AML-193 (cell line): ENCODE measurements at places on chromosomes 12 and 14.

DNA sequence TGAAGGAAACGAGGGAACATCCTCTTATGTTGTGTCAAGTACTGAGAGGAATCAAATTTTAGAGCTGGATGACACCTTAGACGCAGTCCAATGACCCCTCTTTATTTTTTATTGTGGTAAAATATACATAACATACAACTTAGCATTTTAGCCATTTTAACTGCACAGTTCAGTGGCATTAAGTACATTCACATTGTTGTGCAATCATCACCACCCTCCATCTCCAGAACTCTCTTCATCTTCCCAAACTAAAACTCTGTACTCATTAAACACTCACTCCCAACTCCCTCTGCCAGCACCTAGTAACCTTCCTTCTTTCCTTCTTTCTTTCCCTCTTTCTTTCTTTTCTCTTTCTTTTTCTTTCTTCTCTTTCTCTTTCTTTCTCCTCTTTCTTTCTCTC lies 97.2 kb upstream of the SLC24A4 start:
- no peak for DNase-seq

DNA sequence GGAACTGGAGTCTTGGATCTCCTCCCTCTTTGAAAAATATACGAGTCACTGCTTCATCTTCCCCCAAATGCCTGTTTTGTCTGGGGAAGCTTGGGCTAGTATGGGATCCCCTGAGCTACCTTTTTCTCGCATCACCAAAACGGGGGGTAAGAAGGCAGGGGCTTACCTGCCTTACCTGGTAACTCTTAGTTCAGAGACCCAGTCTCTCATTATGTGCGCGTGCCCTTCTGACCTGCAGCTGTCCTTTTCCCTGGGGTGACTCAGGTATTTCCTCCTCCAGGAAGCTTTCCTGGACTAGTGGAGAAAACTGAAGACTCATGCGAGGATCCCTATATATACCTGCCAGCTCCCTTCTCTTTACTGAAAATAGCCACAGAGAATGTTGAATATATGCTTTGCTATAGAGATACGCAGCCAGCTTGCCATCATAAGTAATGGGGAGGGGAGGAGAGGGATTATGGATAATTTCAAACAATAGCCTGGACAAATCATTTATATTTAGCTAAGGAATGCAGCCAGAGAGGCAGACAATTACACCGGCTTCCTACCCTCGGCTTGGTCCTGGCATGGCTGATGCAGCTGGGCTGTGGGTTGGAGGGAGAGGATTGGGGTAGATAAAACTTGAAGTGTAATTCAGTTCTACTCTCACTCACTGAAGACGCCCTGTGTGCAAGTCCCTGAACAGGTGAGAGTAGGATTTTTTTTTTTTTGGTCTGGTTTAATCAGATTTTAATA lies 1.1 kb downstream of the TSPAN9 start:
- DNase-seq: no peak

- no peak for DNase-seq
Measured at GRCh38 chr14:47246367-47246766, 429.0 kb downstream of the MDGA2 start.

GRCh38 chr14:51304438-51304837 lies 64.4 kb downstream of the TMX1 start:
- DNase-seq: no peak

- no peak for DNase-seq
Measured at GRCh38 chr12:80627782-80628181, 79.7 kb upstream of the MYF6 start.

DNA sequence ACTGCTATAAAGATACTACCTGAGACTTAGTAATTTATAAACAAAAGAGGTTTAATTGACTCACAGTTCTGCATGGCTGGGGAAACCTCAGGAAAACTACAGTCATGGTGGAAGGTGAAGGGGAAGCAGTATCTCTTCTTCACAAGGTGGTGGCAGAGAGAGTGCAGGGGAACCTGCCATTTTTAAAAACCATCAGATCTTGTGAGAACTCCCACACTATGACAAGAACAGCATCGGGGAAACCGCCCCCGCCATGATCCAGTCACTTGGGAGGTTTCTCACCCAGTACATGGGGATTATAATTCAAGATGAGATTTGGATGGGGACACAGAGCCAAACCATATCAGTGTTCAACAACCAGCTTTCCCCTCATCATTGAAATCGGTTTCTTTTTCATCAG lies 49.9 kb downstream of the AEBP2 start:
- DNase-seq: no peak

GRCh38 chr12:64124511-64125197 lies 97.4 kb downstream of the KICS2 start:
- DNase-seq: no peak
